ENCODE measurements at places on chromosomes 12 and 14.

GRCh38 chr12:54504550-54504949, 7.0 kb downstream of the NCKAP1L start:
- no peak for DNase-seq

- no peak for DNase-seq
Measured at GRCh38 chr14:72462056-72462455, 431.8 kb downstream of the DPF3 start.

DNA sequence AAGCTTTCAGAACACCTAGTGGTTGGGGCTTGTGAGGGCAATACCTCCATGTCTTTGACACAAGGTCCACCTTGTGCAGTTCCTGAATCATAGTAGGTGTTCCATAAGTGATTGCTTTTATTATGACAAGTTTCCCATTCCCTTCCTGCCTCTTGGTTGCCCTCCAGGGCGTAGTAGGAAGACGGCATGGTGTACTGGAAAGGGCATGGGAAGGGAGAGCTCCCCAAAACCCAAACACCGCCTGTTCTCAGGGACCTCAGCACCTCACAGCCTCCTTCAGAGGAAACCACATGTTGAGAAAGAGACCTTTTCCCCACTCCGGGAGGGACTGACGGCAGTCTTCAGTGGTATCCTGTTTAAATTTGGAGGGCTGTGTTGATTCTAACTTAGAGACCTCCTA, 21.1 kb downstream of the EVL start:
- DNase-seq: no peak

- peak; percentile 26 for DNase-seq
Measured at GRCh38 chr12:120687578-120688289, 785 bp downstream of the MLEC start.

DNA sequence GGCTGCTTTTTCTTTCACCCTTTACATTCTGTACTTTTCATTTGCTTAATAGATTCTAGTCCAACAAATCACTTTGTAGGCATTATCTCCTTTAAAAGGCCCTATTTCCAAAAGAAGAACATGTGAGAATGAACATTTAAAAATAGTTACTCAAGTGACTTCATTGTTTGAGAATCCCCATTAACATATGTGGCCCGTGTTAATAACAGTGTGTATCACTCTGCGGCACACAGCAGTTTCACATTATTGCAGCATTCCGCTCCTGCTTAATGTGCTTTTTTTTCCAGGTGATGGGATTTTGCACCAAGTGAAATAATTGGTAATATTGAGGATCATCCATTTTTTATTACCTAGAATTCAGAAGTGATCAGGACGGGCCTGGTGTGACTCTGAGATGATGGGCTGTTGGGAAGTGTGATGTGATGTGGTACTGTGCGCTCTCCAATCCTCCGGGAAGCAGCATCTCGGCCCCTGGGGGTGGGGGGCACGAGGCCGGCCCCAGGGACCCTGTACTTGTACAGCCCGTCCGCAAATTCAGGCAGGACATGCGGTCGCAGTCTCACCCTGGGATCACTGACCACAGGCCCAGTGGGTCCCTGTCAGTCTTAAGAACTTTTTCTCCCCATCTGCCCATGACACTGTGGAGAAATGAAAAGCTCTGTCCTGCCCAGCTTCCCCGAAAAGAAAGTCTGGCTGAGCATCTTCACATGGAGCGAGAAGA, 32.9 kb downstream of the SLC15A4 start:
- DNase-seq: no peak

DNA sequence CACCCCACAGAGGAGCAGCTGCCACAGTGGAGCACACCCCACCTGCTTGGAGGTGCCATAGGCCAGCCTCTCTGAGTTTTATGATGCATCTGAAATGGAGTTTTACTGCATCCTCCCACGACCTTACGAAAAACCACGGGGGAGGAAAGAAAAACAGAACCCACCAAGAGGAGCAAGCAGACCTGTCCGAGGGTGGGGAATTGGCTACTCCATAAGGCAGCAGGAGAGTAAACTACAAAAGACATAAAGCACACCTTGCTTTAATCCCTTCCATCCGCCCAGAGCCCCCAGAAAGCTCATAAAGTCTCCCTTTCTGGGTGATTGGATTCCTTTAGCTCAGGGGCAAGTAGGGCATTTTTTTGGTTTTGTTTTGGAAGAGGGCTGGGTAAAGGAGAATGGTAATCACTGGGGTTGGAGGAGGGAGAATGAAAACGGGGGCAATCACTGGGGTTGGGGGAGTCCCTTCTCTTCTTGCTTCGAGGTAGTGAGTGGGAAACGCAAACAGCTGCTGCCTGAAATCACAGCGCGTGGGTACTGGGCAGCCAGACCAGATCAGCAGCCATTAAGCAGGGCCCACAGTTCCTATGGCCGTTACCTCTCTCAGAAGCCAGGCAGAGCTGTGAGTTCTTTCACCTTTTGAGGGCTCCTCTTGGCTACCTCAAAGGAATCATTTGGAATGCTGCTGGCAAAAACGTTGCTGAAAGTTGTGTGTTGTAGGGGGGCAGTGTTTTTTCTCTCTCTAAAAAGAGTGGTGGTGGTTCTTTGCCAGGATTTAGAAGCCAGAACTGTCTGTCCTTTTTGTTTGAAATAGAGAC, 433.6 kb downstream of the ZFP36L1 start:
- no peak for DNase-seq

GRCh38 chr12:89831310-89832095, 122.9 kb upstream of the ATP2B1 start:
- no peak for DNase-seq

DNA sequence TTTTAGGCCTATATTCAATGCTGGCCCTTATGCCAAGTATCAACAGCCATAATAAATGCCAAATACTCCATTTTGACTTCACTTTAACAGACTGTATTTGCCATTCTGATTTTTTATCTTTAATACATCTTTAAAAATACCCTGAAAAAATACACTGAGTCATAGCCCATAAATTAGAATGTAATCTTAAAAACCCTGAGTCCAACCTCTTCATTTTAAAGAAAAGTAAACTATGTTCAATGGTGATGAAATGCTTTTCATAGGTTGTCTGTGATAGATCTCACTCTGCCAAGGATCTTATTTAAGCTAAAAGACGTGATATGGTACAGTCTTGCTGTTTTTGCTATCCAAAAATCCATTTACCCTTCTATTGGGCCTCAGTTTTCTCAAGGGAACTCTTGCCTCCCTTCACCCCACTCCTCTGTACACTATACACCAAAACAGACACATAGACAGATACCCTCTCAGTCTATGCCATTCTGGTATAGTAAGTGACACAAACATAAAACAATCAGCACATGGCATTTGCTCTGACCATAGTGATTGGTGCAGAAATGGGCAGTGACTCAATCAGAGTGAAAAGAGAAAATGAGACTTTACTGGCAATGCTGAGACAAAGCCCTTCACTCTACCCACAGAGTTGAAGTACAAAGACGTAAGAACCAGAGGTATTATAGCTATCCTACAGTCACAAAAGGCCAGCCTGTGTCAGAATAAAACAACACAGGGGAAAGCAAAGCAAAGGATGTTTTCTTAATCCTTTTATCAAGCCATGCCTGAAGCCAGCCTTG, 49.1 kb downstream of the BTG1 start:
- DNase-seq: no peak

GRCh38 chr12:114625294-114625851, 58.6 kb downstream of the TBX3 start:
- DNase-seq: no peak

- no peak for DNase-seq
Measured at GRCh38 chr12:81440001-81440400, 319.1 kb downstream of the PPFIA2 start.

DNA sequence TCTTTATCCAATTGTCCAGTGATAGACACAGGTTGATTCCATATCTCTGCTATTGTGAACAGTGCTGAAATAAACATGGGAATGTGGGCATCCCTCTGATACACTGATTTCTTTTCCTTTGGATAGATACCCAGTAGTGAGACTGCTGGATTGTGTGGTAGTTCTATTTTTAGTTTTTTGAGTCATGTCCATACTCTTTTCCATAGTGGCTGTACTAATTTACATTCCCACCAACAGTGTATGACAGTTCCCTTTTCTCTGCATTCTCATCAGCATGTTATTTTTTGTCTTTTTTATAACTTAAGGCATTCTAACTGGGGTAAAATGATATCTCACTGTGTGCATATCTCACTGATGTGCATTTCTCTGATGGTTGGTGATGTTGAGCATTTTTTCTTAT, 24.8 kb upstream of the VASH1 start:
- DNase-seq: no peak

DNA sequence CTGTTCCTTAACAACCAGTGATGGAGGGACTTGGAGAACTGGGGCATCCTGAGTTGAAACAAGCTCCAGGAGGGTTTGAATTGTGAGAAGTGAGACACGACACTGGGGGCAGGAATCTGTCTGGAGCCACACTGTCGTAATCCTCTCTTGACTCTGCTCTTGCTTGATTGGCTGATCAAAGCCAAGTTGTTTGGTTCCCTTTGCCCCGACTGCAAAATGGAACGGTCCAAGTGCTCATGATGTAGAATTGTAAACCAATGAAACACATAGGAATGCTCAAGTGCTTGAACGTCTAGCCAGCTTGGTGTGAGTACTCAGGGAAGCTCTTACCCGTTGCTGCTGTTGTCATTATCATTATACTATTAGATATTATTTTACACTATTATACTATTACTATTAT, 98.1 kb downstream of the TMEM132C start:
- no peak for DNase-seq

DNA sequence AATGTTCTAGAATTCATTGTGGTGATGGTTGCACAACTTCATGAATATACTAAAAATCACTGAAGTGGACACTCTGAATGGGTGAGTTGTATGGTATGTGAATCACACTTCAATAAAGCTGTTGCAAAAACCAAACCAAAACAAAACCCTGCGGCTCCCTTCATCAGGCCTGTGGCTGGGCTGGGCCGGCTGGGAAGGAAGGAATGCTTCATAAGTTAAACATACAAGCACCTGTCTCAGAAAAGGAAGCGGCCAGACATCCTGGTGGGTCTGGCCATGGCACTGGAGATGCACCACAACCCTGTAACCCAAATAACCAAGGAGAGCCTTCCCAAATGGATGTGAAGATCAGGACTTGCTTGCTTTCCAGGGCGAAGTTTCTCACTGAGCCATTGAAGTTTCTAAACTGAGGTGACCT, 34.9 kb downstream of the TTC7B start:
- no peak for DNase-seq

- DNase-seq: no peak
Measured at GRCh38 chr12:26712892-26713291, 120.1 kb downstream of the ITPR2 start.

- DNase-seq: no peak
Measured at GRCh38 chr12:53258541-53259539, 9.3 kb upstream of the ESPL1 start.

DNA sequence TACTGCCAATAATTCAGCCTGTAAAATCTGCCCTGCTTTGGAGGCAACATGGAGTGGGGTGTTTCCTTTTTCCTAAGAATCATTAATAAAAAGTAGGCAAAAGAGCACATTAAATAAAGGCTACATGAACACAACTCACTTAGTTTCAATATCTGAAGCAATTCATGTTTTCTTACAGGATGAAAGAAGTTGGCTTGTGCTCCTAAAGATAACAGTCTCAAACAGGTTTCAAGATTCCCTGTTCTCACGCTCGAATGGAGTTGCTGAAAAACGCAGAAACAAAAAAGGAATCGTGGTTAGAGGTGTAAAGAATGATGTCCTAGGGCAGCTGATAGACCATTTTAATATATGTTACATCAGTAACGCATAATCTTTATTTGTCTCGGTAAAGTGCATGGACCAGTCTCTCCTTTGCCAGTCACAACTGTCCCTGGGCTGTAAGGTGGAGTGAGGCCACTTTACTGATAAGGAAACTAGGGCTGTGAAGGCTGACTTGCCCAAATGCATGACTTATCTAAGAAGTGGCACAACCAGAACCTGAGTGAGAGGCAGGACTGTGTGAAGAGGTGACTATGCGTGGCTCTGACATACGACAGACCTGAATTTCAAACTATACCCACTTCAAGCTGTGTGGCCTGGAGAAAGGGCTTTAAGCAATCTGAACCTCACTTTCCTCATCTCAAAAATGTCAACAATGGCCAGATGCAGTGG, 12.6 kb downstream of the GIT2 start:
- no peak for DNase-seq

DNA sequence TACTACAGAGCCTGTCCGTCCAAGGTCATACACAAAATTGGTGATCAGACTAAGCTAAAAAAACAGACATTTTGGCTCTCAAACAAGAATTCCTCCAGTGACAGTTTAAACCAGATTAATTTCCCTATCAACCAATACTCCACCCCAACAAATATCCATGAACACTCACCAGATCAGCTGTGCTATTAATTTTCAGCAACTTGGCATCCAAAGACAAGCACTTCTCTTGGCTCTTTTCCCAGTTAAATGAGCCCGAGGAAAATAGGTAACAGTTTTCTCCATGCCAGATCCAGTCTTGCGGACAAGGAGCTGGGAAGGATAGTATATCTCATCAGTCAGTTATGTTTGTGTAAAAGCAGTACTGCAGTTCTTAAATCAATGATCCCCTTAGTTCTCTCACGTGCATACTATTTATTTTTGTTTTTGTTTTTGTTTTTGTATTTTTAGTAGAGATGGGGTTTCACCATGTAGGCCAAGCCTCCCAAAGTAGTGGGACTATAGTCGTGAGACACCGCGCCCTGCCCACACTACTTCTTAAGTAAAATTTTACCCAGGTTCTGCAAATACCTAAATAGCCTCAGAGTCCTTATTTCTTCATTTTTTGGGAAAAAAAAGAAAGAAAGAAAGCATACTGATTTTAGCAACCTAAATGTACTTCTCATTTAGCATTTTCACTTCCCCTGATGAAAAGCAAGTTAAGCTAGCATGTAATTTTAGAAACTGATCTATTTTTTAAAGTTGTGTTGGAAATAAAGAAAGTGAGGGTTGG, 11.1 kb downstream of the OLR1 start:
- DNase-seq: no peak

GRCh38 chr12:26346736-26347135, 151.4 kb downstream of the SSPN start:
- DNase-seq: no peak

DNA sequence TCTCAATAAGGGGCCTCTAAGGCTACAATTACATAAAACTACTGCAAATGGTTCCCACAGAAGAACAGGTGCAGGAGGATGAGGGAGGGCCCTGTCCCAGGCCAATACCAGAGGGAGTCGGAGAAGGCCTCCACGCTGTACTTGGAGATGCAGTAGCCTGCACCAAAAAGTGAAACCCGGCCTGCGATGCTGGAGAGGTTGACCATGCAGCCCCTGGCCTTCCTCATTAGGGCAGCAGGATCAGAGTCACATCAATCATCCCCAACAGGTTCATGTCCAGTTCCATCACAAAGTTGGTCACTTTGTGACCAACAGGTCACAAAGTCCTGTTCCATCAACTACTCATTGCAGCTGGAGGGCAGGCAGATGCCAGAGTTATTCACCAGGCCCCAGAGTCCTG, 23.0 kb downstream of the ZBTB39 start:
- DNase-seq: no peak

- DNase-seq: no peak
Measured at GRCh38 chr12:109586385-109587296, 13.0 kb downstream of the MVK start.

GRCh38 chr14:56297449-56297848, 179.2 kb downstream of the PELI2 start:
- DNase-seq: no peak

GRCh38 chr12:44774815-44775411, 101.2 kb downstream of the NELL2 start:
- peak; percentile 50 for DNase-seq
